ENCODE measurements at places on chromosomes 2 and 18.

- DNase-seq = no peak
Measured at GRCh38 chr2:235044501-235045271, 92.9 kb downstream of the SH3BP4 start.

- DNase-seq = no peak
Measured at GRCh38 chr2:208253600-208254117, 1.2 kb downstream of the IDH1 start.

DNA sequence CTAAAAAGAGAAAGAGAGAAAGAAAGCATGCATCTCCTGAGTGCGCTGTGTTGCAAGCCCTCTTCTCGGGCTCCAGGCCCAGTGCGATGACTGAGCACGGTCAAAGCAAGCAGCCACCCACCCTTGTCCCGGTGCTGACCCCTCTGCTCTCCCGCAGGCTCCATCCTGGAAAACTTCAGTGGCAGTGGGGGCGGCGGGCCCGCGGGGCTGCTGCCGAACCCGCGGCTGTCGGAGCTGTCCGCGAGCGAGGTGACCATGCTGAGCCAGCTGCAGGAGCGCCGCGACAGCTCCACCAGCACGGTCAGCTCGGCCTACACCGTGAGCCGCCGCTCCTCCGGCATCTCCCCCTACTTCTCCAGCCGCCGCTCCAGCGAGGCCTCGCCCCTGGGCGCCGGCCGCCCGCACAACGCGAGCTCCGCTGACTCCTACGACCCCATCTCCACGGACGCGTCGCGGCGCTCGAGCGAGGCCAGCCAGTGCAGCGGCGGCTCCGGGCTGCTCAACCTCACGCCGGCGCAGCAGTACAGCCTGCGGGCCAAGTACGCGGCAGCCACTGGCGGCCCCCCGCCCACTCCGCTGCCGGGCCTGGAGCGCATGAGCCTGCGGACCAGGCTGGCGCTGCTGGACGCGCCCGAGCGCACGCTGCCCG lies 252.5 kb downstream of the GLI2 start:
- DNase-seq = no peak

- DNase-seq = peak; percentile 37
Measured at GRCh38 chr18:80159713-80160636, 50.9 kb downstream of the ADNP2 start.

DNA sequence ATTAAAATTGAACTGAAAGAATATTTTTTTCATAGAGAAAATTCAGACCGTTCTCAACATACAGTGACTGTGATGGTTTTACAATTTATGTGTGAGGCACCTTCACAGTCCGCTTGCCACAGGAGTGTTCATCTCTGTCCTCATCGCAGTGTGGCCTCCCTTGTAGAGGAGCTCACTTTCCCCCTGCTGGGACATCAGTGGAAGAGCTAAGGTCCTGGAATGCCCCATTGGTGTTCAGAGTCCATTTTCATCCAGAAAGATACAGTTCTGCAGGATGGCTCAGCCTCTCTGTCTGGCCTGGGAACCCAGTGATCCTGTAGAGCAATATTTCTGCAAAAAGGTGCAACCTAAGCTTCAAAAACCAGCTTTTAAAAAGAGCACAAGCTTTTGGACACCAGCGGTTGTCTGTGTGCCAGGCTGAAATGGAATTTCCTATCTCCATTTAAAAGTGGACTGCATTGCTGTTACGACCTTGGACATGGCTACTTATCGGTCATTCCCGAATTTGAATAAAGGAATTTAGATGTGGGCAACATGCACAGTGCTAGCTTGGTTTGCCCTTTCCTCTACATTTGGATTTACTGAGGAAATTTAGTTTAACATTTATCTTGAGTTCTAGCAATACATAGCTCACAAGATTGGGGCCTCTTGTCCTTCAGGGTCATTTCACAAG lies 26.7 kb upstream of the FAM237A start:
- DNase-seq = no peak

DNA sequence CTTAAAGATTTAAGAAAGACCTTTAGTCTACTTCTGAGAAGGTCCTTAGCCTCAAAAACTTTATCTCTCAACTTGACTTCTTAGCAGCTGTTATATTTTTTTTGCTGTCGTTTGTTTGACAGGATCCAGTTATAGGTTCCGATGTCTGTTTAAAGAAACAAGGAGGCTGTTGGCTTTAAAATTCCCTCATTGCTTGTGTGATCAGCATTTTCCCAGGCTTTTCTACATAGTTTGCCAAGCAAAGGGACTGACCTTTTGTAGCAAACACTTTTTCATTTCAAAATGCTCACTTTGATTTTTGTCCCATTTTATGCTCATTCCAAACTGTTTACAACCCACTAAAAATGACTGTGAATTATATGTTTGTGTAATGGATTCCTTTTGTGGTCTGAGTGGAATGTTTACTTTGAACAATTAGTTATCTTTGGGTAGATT lies 394.9 kb downstream of the ARHGAP15 start:
- peak; percentile 63 for DNase-seq

DNA sequence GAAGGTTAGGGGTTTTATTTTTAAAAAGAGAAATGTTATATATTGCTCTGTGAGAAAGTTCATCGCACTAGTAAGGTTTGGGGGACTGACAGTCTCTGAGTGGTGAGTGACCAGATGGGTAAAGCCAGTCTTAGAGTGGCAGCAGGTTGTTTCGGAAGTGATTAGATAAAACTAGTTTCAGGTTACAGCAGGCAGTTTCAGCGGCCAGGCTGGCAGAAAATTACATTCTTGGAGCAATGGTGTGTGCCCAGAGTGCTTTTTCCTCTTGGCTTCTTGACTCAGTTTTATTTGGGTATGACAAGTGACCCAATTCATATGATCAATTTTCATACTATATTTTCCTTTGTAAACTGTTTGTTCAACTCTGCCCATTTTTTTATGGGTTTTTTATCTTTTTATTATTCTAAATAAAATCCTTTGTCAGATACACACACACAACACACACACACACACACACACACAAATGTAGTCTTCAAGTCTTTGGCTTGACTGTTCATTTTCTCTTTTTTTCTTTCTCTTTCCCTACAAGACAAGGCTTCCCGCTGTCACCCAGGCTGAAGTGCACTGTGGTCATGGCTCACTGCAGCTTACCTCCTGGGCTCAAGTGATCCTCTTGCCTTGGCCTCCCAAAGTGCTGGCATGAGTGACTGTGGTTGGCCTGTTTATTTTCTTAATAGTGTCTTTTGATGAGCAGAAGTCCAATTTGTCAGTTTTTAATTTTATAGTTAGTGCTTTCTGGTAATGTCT lies 30.9 kb downstream of the RALBP1 start:
- no peak for DNase-seq

- DNase-seq = no peak
Measured at GRCh38 chr18:14974088-14974487, 226.1 kb downstream of the ANKRD30B start.

DNA sequence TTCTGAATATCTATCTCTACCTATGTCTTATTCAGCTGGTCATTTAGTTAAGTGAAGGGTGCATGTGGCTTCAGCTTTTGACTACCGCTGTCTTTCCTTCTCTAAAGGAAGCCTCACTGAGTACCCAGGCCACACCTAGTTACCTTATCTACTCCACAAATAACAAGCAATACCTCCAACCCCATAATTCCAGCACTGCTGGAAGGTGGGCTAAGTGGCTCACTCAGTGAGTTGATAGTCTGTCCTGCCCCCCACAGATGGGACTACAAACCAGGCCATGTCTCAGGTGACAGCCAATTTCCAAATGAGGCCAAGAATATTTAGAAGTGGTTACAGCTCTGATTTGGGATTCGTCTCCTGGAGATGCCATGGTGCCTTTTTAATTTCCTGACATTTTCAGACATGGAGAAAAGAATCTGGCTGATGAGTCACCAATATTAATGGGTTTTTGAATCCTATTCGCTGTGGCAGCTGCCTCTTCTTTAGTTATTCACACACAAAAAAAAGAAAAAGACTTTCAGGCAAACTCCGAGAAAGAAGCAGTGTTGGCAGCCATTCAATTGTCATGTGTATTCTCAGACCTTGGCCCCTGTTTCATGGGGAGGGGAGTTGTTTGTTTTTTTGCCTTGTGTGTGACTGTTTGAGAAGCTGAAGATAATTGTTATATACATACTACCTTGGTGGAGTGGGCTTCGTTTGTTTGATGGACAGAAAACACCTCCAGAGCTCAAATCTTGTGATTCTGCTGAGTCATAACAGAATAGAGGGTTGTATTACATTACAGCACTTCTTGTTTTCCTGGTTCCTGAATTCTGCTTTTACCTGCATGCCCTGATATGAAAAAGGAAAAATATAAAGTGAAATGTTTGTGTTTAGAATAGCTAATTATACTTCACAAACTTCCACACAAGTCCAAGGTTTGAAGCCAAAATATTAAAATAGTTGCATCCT lies 64.2 kb downstream of the SCG2 start:
- peak; percentile 70 for DNase-seq

DNA sequence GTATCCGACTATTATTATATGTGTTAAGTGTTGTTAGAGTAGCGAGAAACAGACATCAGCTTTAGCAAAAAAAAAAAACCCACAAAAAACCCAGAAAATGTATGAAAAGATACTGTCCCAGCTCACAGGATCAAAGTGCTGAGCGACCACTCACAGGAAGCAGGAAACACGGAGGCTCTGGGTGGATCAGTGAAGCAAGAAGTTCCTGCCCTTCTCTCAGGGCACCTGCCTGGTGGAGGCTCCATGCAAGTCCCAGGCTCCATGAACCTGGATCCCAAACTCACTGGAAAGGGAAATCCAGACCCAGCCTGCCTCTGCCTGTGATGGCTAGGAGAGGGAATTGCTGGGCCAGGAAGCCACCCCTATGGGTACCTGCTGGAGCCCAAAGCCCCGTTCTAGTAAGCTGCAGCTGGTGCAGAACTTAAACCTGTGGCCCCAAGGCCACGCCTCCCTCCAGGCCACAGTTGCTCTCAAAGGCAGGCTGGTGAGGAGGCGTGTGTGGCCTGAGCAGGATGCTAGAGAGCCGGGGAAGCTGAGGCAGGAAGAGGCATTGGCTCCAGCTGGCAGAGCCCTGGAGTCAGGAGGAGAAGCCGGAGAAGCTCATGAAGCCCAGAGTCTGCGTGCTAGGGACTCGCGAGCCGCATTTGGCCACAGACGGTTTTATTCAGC lies 63.5 kb upstream of the TAF1B start:
- DNase-seq = no peak

- DNase-seq = no peak
Measured at GRCh38 chr2:176612036-176612435, 342.8 kb downstream of the MTX2 start.

GRCh38 chr2:119247844-119248271 lies 24.2 kb downstream of the STEAP3 start:
- DNase-seq = no peak

DNA sequence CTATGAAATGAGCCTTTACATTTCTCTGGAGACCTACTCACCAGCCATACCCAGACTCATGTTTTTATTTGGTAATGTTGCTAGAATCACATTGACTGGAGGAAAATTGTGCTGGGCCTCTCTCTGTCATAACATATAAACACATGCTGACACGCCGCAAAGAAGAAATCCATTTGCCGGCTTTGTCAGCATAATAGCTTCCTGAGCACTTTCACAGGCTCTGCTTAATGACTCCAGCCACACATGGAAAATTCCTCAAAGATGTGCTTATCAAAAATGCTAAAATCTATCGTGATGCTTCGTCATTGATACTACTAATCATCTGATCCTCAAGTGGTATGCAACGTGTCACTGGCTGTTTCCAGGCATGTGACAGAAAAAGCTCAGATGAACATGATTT lies 63.1 kb downstream of the RND3 start:
- peak; percentile 62 for DNase-seq

DNA sequence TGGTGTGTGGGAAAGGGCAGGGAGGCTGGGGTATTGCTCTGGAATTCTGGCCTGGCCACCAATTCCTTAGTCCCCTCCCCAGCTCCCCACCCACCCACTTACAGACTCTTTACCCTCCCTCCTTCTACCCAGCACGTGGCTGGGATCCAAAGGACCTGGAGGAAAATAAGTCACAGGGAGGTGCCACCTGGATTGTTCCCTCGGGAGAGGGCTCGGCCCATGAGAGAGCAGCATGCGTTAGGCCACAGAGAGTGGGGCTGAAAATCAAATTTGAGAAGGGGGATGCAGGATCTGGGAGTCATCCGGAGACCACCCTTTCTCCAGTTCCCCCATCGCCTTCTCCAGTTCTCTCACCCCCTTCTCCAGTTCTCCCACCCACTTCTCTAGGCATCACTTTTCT lies 3.0 kb downstream of the ASPRV1 start:
- DNase-seq = no peak

DNA sequence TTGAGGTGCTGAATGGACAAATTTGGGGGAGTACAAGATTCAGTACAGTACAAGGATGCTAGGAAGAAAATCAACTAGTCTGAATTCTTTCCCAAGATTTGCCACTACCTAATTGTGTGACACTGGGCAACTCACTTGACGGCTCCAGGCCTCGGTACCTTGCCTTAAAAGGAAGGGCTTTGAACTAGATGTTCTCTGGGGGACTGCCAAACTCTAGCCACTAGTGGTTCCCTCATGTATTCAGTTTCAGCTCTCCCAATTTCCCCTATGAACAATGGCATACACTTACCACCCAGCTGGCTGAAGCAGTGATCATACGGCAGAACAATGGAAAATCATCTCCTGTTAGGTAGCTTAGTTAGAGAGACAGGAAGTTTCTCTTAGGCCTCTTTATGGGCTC lies 73.4 kb downstream of the VWC2L start:
- DNase-seq = no peak

- DNase-seq = peak; percentile 47
Measured at GRCh38 chr18:23059541-23060465, 75.5 kb upstream of the CABLES1 start.

DNA sequence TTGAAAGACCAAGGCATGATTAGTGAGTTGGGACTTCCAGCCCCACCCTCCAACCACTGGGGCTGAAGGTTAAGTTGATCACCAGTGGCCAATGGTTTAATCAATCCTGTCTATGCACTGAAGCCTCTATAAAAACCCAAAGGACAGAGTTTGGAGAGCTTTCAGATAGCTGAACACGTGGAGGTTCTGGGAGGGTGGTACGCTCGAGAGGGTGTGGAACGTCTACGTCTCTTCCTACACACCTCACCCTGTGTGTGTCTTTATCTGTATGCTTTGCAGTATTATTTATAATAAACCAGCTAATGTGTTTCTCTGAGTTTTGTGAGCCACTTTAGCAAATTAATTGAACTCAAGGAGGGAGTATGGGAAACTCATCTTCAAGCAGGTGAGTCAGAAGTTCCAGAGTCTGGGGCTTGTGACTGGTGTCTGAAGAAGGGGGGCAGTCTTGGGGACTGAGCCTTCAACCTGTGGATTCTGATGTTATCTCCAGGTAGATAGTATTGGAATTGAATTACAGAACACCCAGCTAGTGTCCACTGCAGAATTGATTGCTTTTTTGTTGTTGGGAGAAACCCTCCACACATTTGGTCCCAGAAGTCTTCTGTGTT lies 20.3 kb downstream of the ACTR3 start:
- DNase-seq = peak; percentile 22

GRCh38 chr2:187098154-187098553 lies 249.2 kb upstream of the ZSWIM2 start:
- DNase-seq = no peak

- no peak for DNase-seq
Measured at GRCh38 chr2:43791035-43791765, 17.4 kb downstream of the DYNC2LI1 start.

DNA sequence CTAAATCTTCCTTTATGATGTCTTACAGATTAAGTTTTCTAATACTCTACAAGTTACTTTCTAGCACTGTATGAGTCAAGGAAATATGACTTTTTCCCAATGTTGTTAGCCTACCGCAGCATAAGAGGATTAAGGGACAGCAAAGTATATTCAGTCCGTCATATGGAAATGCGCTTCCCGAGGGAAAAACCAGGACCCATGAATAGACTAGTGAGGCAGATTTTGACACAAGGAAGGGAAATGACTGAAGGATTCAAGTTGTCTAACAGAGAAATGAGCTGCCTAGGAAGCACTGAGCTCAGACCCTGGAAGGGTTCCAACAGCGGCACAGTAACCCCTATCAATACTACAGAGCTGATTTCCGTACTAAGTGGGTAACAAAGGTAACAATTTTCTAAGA lies 12.0 kb downstream of the SEPTIN10 start:
- DNase-seq = no peak

Measured in fibroblast of skin of right biceps (primary cell).